Sciatic nerve (tissue), 2 donors: ENCODE measurements at places on chromosomes 1 and 21. TPM values are rescaled to one million over a fixed set of nuclear protein-coding genes. Genes with fewer than 3 reads are reported as not detected.

GRCh38 chr1:234698686-234699085 is 88.7 kb upstream of the IRF2BP2 start:
- DNase-seq: no peak

- peak; percentile 27 for DNase-seq
These were observed 206.9 kb downstream of the MATN1 start for GRCh38 chr1:30516485-30516858.

The SLAMF7 gene
- 1.6 TPM for total RNA-seq

DNA sequence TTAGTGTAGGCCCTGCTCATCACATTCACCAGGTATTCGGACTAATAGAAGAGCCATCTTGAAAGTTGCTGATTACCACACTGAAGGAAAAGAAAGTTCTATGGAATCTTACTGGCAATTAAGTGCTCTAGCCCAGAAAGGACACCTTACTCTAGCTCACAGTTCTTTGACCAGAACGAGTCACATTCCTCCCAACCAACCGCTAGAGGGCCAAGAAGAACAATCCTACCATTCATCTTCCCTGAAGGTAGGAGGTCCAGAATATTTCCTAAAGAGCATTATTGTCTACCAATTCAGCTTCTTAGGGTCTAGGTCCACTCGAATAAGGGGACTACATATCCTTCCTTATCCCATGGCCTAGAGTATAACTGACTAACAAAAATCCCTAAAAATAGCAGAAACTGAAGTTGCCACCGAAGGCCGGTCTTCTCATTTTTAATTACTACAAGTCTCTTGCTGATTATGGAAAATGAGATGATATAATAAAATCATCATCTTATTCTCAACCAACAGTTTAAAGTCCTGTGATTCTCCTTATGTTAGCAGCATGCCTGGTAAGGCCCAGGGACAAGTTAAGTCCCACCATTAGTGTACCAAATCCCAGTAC is 2.7 kb upstream of the FMO1 start:
- DNase-seq: no peak

The RGL1 gene
- total RNA-seq: 76.9 TPM

DNA sequence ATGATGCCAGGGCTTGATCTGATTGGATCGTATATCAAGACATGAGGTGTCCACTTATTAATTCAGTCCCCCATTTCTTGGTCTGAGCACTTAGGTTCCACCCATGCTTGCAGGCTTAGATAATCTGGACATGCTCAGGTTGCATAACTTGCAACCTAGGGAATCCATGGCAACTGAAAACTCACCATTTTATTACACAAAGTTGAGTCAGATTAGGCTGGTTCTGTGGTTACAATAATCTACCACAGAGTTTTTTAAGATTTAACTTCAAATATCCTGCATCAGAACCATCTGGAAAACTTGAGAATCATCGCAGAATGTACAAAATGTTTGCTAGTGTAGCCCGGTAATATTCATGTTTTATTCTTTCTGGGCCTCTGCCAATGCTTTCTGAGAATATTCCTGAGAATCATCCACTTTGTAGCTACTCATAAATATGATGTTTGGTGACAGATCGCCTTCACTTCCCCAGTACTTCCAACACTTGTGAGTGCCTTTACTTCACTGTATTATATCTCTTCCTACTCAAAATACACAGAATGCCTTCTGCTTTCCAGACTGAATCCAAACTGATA is 707.2 kb upstream of the ADAMTS5 start:
- no peak for DNase-seq

The OR2AK2 gene
- not detected for total RNA-seq

- DNase-seq: no peak
These were observed 97.8 kb downstream of the MRPL37 start for GRCh38 chr1:54297596-54298283.

The FALEC gene
- not detected for total RNA-seq

The OR2L3 gene
- total RNA-seq: 0.13 TPM

The EDN2 gene
- not detected for total RNA-seq

- no peak for DNase-seq
These were observed 6.3 kb upstream of the TNNT2 start for GRCh38 chr1:201383647-201384405.

The MAN1A2 gene
- total RNA-seq: 50.0 TPM

The NEK2 gene
- 0.49 TPM for total RNA-seq

DNA sequence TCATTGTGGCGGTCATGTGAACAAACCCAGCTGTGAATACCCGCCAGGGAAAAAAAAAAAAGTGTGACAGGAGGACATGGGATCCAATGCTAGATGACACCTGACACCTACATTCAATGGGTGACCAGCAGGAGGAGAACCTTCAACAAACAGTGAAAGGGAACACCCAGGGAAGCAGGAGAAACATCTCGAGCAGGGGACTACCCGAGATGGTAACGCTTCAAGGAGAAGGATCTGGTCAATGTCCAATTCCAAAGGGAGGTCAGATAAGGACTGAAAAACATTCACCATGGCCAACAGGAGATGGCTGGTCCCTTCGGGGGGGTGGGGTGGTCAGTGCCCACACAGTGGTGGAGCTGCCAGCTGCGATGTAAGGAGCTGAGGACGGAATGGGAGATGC is 46.3 kb downstream of the PTPN14 start:
- no peak for DNase-seq

DNA sequence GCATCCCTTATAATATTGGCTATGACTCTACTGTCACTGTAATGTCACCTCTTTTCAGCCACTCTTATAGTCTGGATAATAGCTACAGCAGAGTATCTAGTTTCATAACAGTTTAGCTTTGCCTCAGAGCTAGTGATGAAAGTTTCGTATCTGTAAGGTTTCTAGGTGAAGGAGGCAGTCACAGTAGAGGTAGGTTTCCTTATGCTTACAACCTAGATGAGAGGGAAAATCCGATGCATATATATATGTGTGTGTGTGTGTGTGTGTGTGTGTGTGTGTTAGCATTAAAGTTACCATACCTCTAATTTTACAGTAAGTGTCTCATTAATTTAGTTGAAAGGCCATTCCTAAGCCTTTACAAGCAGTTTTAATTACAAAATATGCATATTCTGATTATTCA is 2.2 kb upstream of the TOR1AIP2 start:
- DNase-seq: no peak

GRCh38 chr1:57686306-57686705 is 262.4 kb upstream of the DAB1 start:
- no peak for DNase-seq

DNA sequence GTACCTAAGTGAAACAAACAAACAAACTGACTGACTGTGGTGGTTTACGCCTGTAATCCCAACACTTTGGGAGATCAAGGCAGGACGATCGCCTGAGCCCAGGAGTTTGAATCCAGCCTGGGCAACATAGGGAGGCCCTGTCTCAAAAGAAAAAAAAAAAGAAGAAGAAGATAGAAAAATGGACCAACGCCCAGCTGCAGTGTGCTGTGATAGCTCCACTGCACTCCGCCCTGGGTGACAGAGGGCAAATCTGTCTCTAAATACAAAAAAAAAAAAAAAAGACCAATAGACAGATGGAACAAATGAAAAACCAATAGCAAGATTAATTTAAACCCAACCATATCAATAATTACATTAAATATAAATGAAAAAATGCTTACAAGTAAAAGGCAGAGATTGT is 13.9 kb downstream of the AKR7A3 start:
- DNase-seq: no peak

The TTC22 gene
- total RNA-seq: 0.36 TPM

The NASP gene
- 66.8 TPM for total RNA-seq
